ENCODE measurements at places on chromosomes 5 and 9.

DNA sequence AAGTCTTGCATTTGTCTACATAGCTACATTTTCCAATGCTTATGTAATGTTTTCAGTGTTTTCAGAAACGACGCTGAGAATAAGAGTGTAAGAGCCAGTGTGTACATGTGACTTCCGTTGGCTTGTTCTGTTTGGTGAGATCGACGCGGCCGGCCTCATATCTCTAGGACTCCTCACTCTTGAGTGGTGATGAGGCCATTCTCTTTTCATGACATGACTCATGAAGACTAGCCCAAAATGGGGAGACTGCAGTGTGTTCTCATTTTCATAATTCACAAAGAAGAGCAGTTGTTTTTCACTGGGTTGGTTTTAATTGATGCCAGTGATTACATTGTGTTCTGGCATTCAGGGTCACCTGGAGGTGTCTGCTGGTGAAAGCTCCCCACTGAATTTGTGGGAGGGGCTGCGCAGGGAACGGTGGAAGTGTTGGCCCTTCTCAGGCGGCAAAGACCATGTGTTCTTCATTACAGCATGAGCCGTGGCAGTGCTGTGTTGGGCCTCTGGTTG is 131.5 kb upstream of the OTULINL start:
- DNase-seq: no peak

DNA sequence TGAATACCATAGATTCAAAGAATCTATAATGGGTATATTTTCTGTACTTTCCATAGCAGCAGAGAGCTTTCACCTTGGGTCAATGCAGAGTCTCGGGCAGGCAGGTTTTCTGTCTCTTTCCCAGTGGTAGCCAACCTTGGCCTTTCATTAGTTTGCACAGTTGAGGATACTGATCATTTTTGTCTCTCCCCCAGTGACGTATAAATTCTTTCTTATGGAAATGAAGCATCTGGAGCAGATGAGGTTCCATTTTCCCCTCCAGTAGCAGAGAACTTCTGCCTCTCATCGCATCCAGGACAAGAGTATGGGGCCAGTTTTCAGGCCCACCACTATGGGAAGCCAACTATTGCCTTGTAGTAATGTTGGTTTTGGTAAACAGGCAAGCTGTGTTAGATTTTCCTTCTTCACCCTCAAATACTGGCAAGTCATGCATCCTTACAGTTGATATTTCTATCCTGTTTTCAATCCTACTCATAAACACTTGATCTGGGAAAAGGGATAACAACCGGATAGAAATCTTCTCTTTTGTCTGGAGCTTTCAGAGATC is 845.2 kb upstream of the CDH18 start:
- no peak for DNase-seq

- DNase-seq: no peak
Measured at GRCh38 chr5:134086943-134087305, 27.6 kb upstream of the TCF7 start.

GRCh38 chr5:146484714-146485391 is 31.1 kb downstream of the GPR151 start:
- no peak for DNase-seq

- no peak for DNase-seq
Measured at GRCh38 chr9:7216004-7216841, 458.4 kb downstream of the KDM4C start.

- DNase-seq: peak; percentile 22
Measured at GRCh38 chr5:55159763-55160492, at the start of gene GPX8. TSS of gene GPX8 (plus strand) at chr5:55160171. CDS start at chr5:55160193, 22 bp downstream.

- no peak for DNase-seq
Measured at GRCh38 chr5:167769846-167770413, 521.5 kb upstream of the WWC1 start.

DNA sequence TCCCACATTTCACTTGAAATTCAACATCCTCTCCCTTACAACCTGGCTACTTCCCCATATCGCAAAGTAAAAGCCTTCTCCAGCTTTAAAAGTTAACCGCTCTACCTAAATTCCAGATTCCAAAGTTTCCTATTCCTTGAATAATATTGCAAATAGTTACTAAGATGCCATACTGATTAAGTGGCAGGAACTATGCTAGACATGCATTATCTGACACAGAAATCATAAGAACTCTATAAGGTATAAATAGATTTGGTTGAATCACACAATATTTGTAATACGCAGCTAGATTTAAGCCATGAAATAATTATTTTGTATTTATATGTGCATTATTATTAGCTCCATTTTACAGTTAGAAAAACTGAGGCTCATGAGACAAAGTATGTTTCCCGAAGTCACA is 92.8 kb downstream of the NFIB start:
- DNase-seq: no peak

GRCh38 chr9:118330191-118330986 is 626.2 kb downstream of the TLR4 start:
- no peak for DNase-seq

- no peak for DNase-seq
Measured at GRCh38 chr5:37575541-37576489, 196.7 kb downstream of the WDR70 start.

- DNase-seq: no peak
Measured at GRCh38 chr9:109176386-109176785, 9.3 kb upstream of the FRRS1L start.

DNA sequence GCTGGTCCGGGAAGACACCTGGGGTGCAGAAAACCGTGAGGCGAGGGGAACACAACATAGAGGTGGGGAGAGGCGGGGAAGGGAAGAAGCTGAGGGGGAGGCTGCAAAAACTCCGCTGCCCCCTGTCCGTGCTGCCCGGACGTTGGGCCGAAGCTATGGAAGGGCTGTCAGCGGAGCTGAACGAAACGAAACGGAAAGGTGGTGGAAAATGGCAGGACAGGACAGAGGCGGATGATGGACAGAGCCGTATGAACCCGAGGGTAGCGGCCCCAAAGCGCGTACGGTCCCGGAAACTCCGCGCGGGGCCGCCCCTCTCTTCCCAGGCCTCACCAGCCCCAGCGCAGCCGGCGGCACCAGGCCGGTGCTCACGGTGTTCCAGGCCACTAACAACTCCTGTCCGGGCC is 272 bp downstream of the ANAPC2 start:
- DNase-seq: no peak

GRCh38 chr5:54007827-54008777 is 302.3 kb downstream of the ARL15 start:
- no peak for DNase-seq

DNA sequence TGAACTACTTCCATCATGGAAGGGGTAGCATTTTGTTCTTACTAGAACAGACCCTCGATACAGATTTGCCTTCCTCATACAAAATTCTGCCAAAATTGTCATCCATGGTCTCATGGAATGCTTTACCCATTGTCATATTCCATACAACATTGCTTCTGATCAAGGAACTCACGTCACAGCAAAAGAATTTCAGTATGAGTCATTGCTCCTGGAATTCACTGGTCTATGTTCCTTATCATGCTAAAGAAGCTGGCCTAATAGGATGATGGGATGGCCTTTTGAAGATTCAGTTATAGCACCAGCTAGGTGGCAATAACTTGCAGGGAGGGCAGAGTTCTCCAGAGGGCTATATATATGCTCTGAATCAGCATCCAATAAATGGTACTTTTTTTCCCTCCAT is 18.2 kb upstream of the FNIP1 start:
- DNase-seq: no peak

- DNase-seq: no peak
Measured at GRCh38 chr5:169050146-169050571, 250.8 kb downstream of the SLIT3 start.

GRCh38 chr9:122070728-122071515 is 22.2 kb downstream of the TTLL11 start:
- DNase-seq: no peak

DNA sequence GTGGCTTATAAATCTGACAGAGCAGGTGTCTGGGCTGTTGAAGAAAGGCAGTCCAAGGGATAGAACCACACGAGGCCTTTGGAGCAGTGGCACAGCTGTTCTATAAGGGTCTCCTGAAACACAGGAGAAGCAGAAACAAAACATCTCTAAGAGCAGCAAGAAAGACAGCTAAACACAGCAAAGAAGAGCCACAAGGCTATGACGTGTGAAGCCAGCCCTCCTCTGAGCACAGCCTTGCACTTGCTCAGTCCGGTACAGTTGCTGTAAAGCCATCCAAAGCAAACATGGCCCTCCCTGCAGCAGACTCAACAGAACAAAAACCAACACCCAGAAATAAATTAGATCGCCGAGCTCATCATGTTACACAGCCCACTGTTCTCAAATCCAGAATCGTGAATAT is 2.6 kb upstream of the GZMK start:
- peak; percentile 11 for DNase-seq

GRCh38 chr9:78668148-78668832 is 371.4 kb downstream of the PSAT1 start:
- DNase-seq: no peak

DNA sequence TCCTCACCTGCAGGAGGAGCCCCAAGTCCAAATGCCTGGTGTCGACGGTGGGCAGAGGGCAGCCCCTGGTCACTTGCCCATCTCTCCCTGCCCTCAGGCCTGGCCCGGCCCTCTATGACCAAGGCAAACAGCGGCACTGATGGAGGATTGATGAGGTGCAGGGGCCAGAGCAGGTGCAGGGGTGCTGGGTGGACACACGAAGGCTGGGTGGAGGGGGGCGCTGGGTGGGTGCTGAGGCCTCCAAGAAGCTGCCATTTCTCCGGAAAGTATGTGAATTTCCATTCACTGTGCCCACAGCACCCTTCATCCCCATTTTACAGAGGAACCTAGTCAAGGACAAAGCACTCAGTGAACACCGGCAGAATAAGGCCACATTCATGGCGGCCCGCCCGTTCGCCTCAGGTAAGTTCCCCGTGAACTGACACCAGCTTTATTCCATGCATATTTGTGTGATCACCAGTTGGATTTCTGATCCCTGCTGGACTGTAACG is 143.8 kb upstream of the PPP1R26 start:
- no peak for DNase-seq

DNA sequence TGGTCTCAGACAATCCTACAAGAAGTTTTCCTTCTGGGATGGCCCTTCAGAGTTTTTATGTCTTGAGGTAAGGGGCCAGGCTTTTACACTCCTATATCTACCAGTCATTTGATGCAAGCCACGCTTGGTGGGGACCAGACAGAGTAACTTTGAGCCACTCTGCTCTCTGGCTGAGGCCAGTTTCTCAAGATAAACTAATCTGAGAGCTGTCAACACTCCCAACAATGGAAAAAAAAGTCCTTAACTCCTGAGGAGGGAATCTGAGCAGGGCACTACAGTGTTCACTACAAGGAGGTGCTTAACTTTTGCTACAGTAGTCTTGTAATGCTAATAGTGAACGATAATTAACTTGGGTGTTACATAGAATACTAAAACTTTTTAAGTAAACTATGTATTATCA is 62.7 kb downstream of the MRPS30 start:
- DNase-seq: no peak

DNA sequence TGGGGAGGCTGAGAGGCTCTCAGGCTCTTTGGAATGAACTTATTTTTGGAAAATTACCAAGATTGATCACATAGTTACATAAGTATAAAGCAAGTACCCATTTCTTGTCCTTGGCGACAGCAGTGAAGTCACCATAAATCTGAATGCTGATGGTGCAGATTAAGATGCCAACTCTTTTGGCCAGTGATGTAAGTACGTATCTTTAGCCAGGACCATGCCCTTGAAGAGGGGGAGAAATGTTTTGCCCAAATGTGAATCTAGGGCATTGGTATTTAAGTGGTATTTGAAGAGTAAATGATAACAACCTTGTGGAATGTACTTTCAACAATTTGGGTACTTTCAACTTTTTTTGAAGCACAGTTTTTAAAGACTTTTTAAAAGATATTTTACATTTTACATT is 68.2 kb upstream of the RAD23B start:
- DNase-seq: no peak

- DNase-seq: no peak
Measured at GRCh38 chr9:134551176-134551575, 90.4 kb upstream of the COL5A1 start.

DNA sequence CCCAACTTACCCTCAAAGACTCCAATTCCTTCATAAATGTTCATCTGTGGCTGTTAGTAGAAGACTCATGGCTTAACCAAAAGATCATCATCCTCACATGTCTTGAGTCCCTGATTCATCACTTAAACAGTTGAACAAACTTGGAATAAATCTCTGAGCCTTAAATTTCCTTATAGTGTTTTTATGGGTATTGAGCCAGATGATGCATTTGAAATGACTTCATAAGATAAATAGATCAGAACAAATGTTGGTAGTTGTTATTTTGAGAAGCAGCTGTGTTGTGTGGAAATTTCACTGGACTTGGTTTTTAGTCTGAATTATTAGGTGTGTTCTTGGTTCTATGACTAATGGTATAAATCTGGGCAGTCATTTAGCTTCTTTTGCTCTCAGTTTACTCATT is 236.2 kb downstream of the NNT start:
- no peak for DNase-seq

DNA sequence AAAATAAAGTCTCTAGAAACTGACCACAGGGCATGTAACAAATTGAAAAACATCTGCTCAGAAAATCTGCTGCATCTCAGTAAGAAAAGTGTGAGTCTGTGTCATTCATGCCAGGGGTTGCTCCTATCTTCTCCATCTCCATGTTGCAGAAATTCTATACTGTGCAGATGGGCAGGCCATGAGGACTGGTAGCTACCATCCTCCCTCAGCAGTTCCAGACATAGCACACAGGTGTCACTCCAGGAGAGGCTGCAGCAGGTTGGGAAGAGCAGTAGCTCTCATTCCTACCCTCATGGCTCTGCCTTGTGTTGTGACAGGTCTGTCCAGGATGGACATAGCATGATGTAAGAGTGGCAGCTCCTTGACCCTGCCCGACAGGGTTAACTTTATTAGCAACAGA is 173.4 kb downstream of the NDUFS4 start:
- DNase-seq: no peak

GRCh38 chr5:10578869-10579268 is 15.0 kb downstream of the ANKRD33B start:
- no peak for DNase-seq

- no peak for DNase-seq
Measured at GRCh38 chr5:131994090-131994489, 17.4 kb downstream of the ACSL6 start.
